ENCODE measurements at places on chromosomes 1 and 21.
A peak's percentile ranks its signal among the peaks of the same experiment; 100 is the strongest.

DNA sequence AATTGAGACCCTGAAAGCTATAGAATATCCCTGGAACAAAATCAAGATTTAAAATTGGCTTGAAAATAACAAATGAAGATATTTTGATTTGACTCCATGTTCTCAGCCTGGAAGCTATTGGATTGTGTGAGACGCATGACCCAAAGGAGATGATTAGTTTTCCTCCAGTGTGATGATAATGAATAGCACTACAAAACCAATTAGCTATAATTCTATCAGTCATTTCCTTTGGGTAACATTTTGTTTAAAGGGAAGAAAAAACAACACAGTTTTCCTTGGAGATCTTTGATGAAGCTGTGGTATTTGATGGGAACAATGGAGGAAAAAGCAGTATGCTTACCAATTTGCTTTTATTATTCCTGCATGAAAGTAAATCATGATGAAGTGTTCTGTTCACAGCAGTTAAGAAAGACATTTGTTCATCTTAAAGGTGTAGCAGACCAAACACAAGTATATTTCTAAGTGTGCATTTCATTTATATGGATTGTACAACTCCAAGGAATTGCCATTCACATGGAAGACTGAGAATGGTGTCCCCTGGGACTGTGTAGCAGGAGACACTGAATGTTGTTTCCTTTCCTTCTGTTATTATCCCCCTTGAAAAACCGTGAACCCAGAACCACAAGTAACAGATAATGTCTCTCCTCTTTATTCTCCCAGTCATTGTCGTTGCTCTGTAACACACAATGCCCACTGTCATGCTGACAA is 111.4 kb downstream of the CACHD1 start:
- DNase-seq = peak; percentile 82

DNA sequence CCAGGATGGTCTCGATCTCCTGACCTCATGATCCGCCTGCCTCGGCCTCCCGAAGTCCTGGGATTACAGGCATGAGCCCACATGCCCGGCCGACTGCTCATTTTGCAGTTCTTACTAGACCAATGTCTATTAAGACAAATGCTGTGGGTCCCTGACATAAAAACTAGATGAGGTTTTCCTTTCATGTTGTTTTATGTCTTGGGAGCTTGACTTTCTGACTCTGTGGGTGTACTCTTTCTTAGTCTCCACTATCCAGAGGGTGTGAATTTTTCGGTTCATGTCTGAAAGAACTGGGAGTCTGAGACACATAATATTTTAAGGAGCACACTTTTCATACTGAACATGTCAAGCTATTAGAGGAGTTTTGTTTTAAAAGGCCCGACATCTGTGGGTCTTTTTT is 744.9 kb upstream of the B3GALT2 start:
- DNase-seq = no peak

- DNase-seq = no peak
Measured at GRCh38 chr1:159935719-159936272, 9.6 kb downstream of the IGSF9 start.

GRCh38 chr1:218785928-218786327 is 387.8 kb upstream of the LYPLAL1 start:
- no peak for DNase-seq

DNA sequence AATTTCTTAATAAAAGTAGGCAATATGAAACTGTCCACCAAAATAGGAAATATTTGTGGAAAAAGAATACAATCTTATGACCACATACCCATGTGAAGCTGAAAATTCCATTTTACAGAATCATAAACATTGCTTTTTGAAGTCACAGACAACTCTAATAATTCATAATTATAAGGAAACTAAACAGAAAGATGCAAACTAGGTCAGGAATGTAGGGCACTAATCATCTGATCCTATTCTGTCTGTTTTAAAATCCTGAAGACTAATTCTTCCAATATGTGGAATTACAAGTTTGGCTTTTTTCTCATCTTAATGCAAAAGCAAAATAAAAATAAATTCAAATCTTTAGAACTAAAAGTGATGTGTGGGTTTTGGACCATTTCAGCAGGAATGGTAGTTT is 528.6 kb downstream of the LTN1 start:
- no peak for DNase-seq

DNA sequence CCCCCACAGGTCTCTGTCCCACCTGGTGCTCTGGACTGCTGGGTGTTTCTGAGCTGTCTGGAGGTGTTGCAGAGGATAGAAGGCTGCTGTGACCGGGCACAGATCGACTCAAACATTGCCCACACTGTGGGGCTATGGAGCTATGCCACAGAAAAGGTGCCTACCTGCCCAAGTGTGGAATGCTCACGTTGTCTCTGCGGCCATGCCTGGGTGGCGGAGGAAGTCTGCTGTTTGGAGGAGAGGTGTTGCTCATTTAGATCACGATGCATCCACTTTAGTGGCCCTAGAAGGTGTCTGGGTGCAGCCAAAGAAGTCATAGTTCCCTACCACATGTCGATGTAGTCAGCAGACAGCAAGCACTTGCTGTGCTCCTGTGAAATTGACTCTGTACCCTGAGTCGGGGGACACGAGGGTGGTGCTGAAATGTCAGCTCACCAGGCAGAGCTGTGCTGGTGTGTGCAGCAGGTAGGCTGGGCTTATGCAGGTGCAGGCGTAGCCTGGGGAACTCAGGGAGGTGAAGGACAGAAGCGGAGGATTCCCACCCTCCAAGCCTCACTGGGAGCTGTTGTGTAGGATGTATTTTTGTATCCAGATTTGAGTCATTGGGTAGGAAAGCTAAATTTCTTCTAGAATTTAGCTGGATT is 32.8 kb upstream of the PWP2 start:
- no peak for DNase-seq

DNA sequence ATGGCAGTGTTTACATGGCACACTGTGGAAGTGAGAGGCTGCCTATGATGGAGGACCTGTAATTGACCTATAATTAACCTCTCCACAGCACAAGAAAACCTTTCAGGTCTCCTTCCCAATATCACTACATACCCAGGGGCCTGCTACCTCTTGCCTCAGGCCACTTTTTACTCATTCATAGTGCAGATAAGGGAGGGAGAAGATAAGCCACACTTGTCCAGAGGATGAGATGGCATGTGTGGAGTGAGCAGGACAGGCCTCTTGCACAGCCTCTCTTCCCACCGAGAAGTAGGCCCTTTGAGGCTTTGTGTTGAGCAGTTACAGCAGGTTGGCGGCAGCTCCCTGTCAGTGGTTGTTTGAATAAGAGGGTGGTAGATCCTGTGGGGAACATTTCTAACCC is 31.1 kb upstream of the IKBKE start:
- no peak for DNase-seq

DNA sequence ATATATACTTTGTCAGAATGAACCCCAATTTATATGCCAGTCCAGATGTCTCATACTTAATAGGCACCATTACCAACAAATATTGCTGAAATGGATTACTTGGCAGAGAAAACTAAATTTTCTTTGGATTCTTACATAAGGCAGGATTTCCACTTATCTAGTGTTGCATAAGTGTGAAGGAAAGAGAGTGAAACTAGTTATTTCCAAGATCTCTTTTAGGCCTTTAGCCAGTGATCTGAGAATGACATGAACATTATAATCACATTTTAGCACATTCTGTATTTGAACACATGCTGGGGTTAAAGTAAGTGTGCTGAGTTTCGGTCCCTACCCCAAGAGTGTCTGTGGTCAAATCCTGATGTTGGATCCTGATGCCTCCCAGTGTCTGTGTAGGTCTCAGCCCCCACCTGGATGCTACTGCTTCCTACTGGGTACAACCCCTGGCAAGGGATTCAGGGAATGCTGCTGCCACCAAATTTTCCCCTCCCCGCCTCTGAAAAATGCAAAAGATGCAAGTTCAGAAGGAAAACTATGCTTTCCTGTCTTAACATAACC is 11.2 kb downstream of the DDAH1 start:
- DNase-seq = no peak

- DNase-seq = no peak
Measured at GRCh38 chr1:242187816-242188215, 188.9 kb upstream of the MAP1LC3C start.

DNA sequence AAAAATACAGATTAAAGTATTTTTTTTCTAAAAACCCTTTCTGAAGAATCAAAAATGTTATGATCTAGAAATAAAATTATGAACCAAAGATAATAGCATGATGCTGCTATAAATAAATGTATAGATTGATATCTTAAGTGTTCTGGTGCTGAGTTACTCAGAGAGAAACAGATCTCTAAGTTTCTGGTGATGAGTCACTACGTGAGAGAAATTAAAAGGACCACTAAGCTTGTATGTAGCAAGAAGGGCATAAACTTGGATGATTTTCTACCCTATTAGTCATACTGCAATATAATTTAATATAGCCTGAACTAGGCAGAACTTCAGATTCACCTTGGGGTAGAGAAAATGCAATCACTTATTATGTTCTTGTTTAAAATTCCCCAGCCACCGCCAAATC is 514.8 kb downstream of the AMY1C start:
- no peak for DNase-seq

GRCh38 chr1:9080705-9081291 is 11.4 kb upstream of the SLC2A5 start:
- DNase-seq = no peak

- no peak for DNase-seq
Measured at GRCh38 chr21:26099610-26100219, 70.9 kb downstream of the APP start.

- DNase-seq = no peak
Measured at GRCh38 chr1:143736562-143736961, 235.2 kb downstream of the FAM72C start.

DNA sequence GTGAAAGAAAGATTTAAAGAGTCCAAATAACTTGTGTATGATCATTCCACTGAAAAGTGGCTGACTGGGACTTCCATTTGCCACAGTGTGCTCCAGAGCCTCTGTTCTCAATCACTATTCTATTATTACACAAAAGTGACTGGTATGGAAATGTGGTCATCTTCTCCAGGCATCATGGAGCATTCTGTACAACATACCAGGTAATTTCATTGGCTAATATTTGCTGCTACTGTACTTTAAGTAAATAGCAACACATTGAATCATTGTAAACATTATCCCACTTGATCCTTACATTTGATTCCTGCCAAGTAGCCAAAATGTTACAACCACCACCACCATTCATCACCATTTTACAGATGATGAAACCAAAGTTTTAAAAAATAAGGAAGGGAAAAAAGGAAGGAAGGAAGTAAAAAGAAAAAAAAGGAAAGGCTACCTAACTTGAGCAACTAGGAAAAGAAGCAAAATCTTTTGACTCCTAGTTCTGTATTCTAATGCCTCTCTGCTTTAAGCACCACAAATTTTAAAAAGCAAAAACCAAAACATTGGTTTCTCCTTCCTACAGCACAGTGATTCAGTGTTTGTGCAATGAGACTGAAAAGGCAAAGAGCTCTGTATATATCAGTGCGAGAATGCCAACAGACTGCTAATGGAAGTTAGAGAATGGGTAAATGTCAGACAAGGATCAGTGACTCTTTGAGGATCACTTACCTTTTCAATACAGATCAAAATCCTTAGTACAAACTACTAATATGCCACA is 361.4 kb upstream of the PTBP2 start:
- DNase-seq = no peak

- DNase-seq = no peak
Measured at GRCh38 chr1:81179242-81179641, 621.5 kb upstream of the ADGRL2 start.

DNA sequence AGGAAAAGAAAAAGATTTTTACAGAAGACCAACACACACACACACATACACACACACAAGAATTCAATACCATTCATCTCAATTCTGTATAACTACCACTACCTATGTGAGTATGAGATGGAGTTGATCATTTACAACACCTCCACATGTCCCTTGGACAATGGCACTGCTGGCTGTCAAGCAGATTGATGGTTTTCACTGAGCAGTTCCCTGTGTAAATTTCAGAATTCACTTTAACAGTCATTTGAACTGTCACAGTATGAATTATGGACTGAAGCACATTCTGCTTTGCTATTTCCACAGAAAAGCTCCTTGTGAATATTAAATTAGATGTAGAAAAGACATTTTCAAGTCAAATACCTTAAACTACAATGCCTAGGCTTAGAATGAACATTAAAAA is 14.3 kb downstream of the KCNT2 start:
- DNase-seq = no peak

DNA sequence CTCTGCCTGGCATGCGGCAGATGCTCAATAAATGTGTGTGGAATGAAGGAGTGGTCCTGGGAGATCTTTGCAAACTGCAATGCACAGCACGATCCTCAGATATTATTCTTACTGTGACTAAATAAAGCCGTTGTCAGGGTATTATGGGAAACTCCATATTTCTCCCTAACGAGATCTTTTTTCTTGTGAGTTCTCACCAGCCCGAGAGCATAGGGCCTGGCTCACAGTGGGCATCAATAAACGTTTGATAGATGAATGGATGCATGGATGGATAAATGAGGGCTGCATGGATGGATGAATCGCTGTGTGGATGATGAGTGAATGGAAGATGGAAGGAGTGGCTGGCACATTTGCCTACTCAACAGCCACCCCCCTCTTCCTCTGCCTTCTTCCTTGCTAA is 69.6 kb downstream of the SDC3 start:
- no peak for DNase-seq

GRCh38 chr1:1358433-1359271 is at the start of gene MXRA8:
Gene MXRA8 (minus strand): TSS chr1:1358555. CDS start chr1:1358504, 51 bp downstream.
- DNase-seq = no peak

DNA sequence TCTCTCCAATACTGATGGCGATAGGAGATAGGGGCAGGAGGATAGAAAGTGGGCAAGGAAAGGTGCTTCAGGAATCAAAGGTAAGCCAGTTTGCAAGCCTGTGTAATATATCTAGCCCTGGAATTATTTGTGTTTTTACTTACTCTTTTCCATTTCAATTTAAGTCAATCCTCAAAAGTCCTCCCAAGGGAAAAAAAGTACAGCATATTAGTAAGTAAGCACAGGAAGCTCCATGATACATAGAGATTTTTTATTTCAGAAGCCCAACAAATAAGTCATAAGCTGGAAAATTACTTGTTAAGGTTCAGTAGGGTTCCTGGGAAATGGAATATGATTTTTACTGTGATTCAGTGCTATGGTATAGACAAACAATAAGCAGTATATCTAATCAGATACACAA is 337.7 kb upstream of the DUSP10 start:
- no peak for DNase-seq

GRCh38 chr1:57067863-57068262 is 102.0 kb upstream of the C8B start:
- no peak for DNase-seq

DNA sequence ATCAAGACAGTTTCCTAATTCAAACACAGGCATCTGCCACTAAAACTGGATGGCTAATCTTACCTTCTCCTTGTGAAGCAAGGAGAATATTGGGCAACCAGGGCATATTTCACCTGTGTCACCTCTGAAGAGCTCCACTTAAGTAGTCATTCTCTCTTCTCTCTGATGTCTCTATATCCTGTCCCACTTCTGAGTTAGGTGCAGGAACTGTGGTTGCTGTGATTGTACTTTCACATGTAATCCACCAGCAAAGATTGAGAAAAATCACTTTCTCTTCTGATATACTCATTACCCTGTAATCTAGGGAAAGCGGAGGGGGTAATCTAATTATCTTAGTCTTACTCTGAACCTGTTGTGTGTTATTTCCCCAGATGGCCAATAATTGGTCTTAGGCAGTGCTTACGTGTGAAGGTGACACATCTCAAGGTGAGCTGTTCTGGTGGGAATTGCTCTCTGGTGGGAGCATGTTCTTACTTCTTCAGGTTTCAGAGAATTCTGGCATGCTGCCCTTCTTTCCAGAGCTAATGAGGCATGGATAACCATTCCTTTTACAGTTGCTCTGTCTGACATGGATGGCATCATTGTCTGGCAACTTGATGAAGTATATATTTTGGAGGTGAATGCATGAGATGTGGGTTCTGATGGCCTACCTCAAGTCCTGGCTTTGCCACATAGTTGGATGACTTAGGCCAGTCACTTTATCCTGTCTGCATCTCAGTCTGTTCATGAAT is 12.0 kb downstream of the XCL2 start:
- no peak for DNase-seq

- no peak for DNase-seq
Measured at GRCh38 chr1:116510361-116510760, 60.5 kb downstream of the CD58 start.

Data from NCI-H187 treated with DMSO at 0.1 percent for 48 hours (cell line).